Ureter (tissue), 1 donor: ENCODE measurements at places on chromosomes 3 and 15. TPM values are rescaled to one million over a fixed set of nuclear protein-coding genes. Genes with fewer than 3 reads are reported as not detected.

Gene ROPN1
- not detected for total RNA-seq

Gene UROC1
- total RNA-seq: not detected

Gene CTXND1
- total RNA-seq: 2.5 TPM

Gene RPL29
- total RNA-seq: 1,577 TPM

Gene NAALADL2
- 59.2 TPM for total RNA-seq

Gene CMTM7
- 72.2 TPM for total RNA-seq

Gene SLC38A3
- total RNA-seq: 0.34 TPM

Gene GUCA1C
- total RNA-seq: not detected

Gene TRIM59
- 7.0 TPM for total RNA-seq

Gene CCR8
- total RNA-seq: not detected

Gene MUC20
- 84.4 TPM for total RNA-seq

Gene ARL14
- 2.9 TPM for total RNA-seq

Gene CLDN11
- total RNA-seq: 10.6 TPM

Gene SLC12A1
- not detected for total RNA-seq

Gene TMEM207
- not detected for total RNA-seq

Gene HESX1
- total RNA-seq: 0.57 TPM

Gene FBXO40
- 0.23 TPM for total RNA-seq

Gene GOLGA8J
- not detected for total RNA-seq
